ENCODE measurements at places on chromosomes 13 and 19.

DNA sequence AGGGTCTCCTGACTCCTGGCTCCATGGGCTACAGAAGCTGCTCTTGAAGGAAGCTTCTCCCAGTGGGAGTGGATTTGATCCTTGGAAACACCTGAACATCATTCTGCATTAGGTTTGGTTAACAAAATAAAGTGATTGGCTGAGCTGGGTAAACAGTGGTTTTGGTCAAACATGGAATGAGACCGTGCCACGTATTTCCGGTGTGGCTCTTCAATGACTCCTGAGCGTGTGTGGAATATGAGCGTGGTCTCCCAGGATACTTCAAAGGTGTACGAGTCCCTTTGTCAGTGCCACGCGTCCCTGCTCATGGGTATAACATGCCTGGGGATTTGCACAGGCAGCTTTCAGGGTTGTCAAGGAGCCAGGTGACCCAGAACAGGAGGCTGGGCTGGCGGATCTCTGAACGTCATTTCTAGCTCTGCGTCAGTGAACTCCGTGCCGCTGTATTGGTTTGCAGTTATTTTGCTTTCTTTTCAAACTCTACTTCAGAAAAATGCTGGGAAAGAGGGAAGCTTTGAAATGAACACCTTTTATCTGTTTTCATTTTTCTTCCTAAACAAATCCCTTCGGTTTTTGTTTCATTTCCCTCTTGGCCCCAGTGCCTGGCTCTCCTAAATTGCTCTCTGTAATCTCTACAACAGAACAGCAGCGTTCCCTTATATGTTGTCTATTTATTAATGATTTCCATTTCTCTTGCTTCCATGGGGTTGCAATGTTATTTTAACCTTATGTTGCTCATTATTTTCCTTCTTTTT lies 26.3 kb upstream of the GJB6 start:
- DNase-seq: no peak

DNA sequence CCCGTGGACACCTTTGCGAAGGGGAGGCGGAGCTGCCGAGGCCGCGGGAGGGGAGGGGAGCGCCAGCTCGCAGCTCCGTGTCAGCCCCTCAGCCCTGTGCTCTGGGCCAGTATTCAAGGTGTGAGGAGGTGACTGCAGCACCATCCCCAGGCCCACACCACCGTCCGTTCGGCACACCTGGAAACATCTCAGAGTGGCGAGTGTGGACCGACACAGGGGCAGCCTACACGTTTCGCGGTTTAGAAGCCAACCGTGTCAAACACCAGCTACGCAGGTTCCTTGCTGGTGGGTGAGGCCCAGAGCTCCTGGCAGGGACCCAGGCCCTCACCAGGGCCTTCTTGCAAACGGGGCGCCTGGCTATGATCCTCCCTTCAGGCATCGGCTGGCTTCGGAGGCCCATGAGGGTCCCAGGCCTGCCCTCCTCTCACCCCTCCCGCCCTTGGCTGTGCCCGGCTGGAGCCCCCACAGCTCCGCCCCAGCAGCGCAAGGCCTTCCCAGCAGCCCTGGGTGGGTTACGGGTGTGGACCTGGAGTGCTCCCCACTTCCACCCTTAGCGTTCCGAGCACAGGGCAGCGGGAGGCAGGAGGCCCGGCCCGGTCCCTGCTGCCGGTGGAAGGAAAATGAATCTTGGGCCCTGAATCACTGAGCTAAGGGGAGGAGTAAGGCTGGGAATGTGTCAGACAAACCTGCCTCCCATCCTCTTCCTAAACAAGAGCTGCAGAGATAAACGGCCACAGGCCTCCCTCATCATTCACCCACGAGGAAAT lies 1.2 kb downstream of the C13orf46 start:
- DNase-seq: no peak

DNA sequence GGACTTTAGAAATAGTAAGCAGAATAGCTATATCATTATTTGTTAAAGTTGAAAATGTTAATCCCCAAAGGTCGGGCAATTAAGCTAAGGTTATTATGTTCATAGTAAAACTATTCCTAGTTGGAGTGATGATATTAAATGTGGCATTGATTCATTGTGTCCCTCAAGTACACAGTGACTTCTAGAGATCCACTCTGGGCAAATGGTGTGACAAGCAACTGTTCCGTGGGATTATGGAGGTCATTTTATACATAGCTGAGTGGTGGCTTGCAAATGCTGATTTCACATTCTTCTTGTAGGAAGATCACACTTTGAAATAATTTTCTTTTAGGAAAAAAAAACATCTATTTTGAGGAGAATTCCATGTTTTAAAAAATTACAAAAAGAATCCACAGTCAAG lies 317.8 kb downstream of the ATP8A2 start:
- DNase-seq: no peak

DNA sequence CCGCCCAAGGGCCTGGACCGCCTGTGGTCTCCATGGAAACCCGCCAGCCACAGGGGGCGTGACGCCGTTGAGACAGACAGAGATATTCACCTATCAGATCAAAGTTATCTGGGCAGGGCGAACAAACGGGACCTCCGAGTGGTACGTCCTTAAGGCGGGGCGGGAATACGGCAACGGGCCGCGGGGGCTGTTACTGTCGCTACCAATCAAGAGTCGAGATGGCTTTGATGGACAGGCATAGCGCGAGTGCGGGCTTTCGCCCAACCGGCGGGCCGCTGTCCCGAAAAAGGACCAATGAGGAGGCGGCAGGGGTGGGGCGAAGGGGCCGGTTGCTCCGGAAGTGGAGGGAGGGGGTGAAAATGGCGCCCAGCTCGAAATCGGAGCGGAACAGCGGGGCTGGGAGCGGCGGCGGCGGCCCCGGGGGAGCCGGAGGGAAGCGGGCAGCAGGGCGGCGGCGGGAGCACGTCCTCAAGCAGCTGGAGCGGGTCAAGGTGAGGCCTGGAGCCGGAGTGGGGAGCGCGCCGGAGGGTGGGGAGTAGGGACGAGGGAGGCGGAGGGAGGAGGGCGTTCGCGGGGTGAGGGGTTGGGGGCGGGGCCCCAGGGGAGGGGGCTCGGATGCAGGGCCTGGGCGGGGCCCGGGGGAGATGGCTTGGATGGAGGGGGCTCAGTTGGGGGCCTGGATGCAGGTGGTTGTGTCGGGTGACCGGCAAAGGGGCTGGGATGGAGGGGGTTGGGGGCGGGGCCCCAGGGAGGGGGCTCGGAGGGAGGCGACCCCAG lies at the start of gene DCAF15:
TSS of gene DCAF15 (plus strand) at position 356 of the 777 bp plus-strand sequence. CDS start at position 360, 4 bp downstream.
- peak; percentile 100 for DNase-seq

GRCh38 chr13:77506874-77507273 lies 28.6 kb upstream of the SCEL start:
- peak; percentile 8 for DNase-seq

- DNase-seq: no peak
Measured at GRCh38 chr13:109332506-109333499, 453.6 kb downstream of the IRS2 start.

- DNase-seq: peak; percentile 60
Measured at GRCh38 chr19:36060430-36060829, 5.7 kb downstream of the WDR62 start.

GRCh38 chr19:18453269-18454024 lies 15.5 kb upstream of the ISYNA1 start:
- DNase-seq: no peak

DNA sequence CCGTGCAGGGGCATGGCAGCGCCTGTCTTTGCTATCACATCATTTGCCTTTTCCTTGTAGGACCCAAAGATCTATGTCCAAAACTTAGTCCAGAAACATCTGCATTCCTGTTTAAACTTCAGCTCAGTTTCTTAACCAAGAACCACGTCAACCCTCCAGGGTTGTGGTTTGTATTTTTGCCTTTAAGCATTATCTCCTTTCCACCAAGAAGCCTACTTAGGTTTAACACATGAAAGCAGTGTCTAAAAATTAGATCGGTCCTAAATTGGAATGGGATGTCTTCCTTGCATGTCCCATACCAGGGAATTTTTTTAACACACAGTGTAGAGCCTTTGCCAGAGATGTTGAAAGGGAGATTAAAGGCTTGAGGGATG lies 38.8 kb downstream of the DHRS12 start:
- no peak for DNase-seq

GRCh38 chr13:74301258-74301935 lies 167.2 kb upstream of the KLF12 start:
- no peak for DNase-seq

- no peak for DNase-seq
Measured at GRCh38 chr13:114059428-114059827, 73.0 kb downstream of the RASA3 start.

GRCh38 chr13:44273991-44274770 lies 99.4 kb upstream of the SERP2 start:
- DNase-seq: no peak

GRCh38 chr19:51749979-51750378 lies 1.7 kb downstream of the FPR1 start:
- DNase-seq: no peak

DNA sequence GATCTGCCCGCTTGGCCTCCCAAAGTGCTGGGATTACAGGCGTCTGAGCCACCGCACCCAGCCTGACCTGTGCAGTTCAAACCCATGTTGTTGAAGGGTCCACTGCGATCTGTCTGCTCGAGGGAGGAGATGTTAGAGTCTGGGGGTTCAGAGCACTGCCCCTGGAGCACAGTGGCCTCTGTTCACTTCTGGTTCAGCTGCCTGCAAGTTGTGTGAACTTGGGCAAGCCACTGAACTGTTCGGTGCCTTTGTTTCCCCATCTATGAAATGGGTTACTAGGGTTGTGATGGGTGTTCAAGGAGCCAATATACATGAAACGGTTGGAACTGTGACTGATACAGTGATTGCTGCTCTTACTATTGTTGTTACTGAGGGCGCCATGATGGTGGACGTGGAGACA lies 1.7 kb downstream of the PLIN5 start:
- DNase-seq: no peak

DNA sequence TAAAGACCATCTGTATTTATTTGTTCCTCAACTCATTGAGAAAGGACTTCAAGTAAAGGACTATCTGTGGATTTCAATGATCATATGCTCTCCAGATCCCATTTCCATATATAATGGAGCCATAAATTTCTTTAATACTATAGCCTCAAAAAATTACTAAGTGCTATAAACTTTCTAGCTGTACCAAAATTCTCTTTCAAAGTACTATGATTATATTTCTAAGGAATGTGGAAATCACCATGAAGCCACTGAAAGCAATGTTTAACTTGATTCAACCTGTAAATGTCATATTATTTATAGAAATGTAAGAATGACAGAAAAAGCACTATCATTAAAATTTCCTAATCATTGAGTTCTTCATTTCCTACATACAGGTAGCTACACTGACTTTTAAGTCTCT lies 20.7 kb downstream of the TBC1D4 start:
- no peak for DNase-seq

DNA sequence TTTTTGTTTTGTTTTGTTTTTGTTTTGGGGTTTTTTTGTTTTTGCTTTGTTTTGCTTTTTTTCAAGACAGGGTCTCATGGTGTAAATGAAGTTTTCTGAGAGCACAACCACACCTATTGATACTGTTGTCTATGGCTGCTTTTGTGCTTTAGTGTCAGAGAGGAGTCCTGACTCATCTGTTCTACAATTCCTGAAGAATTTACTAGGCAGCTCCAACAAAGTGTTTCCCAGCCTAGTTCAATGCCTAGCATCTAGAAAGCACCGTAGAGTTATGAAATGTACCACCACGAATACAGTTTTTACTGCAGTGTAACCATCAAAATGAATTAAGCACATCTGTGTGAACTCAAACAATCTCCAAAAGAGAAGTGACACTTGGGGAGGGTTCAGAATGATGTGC lies 21.2 kb downstream of the SAFB start:
- no peak for DNase-seq

DNA sequence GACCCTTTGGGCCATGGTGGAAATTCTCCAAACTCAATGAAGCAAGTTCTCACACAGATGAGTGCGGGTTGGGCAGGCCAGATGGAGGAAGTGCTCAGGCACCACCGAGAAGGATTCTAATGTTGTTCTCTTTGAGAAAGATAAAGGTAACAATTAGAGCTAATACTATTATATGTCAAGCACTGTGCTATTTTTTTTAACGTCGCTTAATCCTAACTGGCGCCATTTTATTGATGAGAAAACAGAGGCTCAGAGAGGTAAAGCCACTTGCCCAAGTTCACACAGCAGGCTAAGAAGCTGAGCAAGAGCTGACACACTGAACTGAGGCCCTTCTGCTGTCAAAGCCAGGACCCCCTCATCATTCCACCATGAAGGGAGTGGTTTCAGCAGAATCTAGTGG lies 1.0 kb downstream of the FBL start:
- DNase-seq: no peak

DNA sequence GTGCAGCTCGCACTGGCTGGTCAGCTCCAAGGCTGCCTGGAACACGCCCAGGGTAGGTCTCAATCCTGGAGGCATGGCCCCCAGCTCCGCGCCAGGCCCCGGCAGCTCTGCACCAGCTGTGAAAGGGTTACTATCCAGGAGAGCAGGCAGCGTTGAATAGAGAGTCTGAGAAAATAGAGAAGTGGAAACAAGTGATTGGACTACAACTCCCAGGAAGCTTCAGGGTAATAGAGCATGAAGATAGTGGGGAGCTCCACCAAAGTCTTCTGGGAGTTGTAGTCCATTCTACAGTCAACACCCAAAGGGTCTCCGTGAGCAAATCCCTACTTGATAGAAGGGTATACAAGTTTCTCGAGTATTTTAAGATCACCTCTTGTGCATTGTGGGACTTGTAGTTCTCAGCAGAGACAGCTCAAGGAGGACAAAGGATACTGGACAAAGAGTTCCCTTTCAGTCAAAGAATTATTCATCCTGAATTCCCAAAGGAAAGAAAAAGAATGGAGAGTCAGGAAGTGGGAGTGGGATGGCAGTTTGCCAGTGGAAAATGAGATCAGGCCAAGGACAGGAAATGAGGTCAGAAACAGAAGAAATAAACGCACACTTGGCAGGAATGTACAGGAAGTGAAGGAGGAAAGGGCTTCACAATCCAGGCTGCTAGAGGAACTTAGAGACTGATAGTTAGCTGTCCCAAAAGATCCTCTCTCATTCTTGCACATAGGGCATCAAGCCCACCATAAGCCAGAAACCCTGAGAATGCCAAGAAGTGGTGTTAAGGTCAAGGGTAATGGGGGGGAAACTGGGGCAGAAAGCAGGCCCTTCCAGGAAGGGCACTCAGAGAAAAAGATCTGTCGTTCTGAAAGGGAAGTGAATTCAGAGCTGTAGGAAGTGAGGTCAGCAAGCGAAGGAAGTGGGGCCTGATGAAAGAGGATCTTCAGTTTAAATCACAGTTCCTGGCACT lies 5.5 kb upstream of the MAMSTR start:
- DNase-seq: peak; percentile 84

DNA sequence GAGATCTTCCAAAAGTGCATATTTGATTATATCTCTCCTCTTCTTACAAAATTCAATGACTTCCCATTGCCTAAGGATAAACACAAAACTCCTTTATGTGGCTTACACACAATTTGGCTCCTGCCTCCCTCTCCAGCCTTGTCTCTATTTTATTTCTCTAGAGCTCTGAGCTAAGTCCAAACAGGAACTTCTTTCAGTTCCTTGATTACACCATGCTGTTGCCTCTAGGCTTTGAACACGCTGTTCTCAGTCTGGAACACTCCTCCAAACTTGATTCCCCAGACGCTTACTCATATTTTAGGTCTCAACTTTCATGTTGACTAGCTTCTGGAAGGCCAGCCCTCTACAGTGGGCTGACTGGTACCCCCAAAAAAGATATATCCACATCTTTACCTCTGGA lies 258.5 kb downstream of the COG6 start:
- no peak for DNase-seq
